ENCODE measurements at places on chromosomes 1 and 21.

GRCh38 chr1:203051841-203052324 is 25.6 kb downstream of the PPFIA4 start:
- peaks cover 96% of the 10 kb centered on the region for H3K27me3 ChIP-seq
- no peak for DNase-seq
- H3K36me3 ChIP-seq: no peaks in the 10 kb centered on the region
- H3K4me3 ChIP-seq: no peak overlapping the region

- H3K4me1 ChIP-seq: no peaks in the 10 kb centered on the region
- no peak overlapping the region for H3K27ac ChIP-seq
- no peaks in the 10 kb centered on the region for H3K27me3 ChIP-seq
- no peak overlapping the region for H3K4me3 ChIP-seq
- no peak for DNase-seq
- no peaks in the 10 kb centered on the region for H3K36me3 ChIP-seq
These were observed 8.6 kb downstream of the PRKACB start for GRCh38 chr1:84152649-84153056.

DNA sequence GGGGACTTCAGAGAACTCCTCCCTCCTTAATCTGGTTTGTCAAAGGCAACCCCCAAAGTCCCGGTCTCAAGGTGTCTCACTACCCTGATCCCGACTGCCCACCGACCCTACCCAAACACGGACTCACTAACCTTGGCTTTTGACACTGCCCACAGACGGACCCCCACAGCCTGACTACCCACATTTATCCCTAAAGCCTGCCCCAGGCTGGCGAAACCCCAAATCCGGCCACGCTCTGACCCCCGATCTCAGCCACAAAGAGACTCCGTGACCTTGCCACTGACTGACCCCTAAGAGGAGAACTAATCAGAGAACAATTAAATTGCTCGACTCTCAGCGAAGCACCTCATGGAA is 5.2 kb downstream of the ID3 start:
- H3K27me3 ChIP-seq: no peaks in the 10 kb centered on the region
- peaks cover 45% of the 10 kb centered on the region for H3K4me1 ChIP-seq
- H3K27ac ChIP-seq: peak overlapping the region; percentile 90
- no peak for DNase-seq
- peak overlapping the region; percentile 39 for H3K4me3 ChIP-seq

- DNase-seq: no peak
- H3K36me3 ChIP-seq: no peaks in the 10 kb centered on the region
- H3K4me3 ChIP-seq: no peak overlapping the region
- H3K4me1 ChIP-seq: no peaks in the 10 kb centered on the region
These were observed 40.9 kb upstream of the CAMK1G start for GRCh38 chr1:209542585-209542984.

DNA sequence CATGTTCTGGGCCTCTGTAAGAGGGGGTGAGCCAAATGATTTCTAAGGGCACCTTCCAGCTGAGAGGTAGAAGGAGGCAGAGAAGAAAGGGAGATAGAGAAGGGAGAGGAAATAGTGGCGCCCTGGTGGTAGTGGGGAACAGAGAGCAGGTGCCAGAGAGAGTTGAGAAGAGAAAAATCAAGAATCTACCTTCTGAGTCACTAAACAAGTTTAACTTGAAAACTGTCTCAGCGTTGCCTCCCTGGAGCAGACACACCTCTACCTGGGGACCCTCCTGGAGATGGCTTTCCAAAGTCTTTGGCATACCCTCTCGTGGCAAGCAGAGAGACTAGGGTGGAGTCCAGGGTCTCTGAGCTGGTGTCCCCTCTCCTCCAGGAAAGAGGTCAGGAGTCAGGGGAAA is 1.1 kb upstream of the SLC45A3 start:
- no peaks in the 10 kb centered on the region for H3K36me3 ChIP-seq
- H3K27me3 ChIP-seq: no peaks in the 10 kb centered on the region
- H3K27ac ChIP-seq: no peak overlapping the region
- peaks cover 37% of the 10 kb centered on the region for H3K4me1 ChIP-seq

GRCh38 chr1:220798338-220798737 is 11.6 kb downstream of the MTARC1 start:
- H3K4me1 ChIP-seq: no peaks in the 10 kb centered on the region
- no peaks in the 10 kb centered on the region for H3K36me3 ChIP-seq
- H3K27ac ChIP-seq: no peak overlapping the region
